ENCODE measurements at places on chromosomes 12 and 14.

DNA sequence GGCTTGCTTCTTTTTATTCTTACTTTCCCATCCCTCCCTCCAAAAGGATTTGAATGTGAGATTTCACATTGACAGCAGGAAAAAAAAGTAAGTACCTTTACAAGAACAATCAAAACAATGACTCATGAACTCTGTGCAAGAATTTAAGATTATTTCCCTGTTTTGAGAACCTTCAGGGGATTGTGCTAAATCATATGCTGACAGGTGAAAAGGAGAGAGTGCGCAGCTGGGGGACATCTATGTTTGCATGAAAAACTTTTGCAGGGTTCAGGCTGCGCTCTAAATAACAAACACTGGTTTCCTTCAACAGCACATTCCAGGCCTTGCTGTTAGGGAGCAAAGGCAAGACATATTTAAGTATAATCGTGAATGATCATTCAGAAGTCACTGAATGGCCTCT, 27.3 kb downstream of the RERG start:
- no peak for DNase-seq

- DNase-seq, result no peak
Measured at GRCh38 chr12:122166422-122167349, 7.3 kb downstream of the IL31 start.

DNA sequence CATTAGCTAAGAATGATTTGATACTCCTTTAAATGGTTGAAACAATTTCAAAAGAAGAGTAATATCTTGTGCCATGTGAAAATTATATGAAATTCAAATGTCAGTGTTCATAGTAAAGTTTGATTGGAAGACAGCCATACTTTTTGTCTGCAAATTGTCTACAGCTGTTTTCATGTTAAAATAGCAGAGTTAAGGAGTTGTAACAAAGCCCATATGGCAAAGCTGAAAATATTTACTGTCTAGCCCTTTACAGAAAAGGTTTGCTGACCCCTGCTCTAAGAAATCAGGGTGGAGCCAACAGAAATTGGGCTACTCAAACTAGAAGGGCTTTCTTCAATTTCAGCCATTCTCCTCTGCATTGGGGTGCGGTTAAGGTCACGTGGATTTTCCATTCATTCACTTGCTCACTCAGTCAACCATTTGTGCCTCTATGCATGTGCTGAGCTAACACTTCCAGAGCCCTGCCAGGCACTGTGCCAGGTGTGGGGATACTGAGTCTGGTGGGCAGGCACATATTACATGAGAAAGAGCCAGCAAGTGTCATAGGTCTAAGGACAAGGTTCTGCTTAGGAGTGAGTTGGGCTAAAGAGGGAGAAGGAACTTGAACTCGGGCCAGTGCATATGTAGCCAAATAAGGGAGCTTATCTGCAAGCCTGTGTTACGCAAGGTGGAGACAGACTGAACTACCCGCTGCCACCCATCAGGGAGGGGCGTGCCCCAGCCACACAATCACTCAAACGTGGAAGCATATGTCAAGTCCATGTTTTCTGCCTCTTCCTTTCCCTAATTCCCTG, 139.8 kb upstream of the NOS1 start:
- DNase-seq, result no peak

DNA sequence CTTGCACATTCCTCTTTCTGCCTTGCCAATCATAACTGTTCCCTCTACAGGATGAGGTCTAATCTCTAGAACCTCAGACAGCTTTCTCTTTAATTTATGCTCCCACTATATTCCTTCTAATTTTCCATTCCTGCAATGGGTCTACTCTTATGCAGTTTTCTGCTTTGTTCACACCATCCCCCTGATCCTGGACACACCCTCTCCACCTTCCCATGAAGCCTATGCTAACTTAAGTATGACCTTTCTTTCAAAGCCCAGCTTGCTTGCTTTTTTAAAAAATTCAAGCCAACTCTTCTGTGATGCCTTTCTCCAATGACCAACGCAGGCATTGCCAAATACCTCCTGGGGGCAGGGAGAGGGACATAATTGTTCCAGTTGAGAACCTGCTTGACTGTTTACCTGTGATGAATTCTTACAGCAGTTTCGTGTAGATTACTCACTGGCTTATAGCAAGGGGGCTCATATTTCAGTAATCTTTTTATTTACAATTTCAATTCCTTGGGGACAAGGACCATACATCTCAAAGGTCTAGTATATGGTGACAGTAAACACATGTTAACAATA, 7.8 kb downstream of the SLC38A1 start:
- DNase-seq, result no peak

DNA sequence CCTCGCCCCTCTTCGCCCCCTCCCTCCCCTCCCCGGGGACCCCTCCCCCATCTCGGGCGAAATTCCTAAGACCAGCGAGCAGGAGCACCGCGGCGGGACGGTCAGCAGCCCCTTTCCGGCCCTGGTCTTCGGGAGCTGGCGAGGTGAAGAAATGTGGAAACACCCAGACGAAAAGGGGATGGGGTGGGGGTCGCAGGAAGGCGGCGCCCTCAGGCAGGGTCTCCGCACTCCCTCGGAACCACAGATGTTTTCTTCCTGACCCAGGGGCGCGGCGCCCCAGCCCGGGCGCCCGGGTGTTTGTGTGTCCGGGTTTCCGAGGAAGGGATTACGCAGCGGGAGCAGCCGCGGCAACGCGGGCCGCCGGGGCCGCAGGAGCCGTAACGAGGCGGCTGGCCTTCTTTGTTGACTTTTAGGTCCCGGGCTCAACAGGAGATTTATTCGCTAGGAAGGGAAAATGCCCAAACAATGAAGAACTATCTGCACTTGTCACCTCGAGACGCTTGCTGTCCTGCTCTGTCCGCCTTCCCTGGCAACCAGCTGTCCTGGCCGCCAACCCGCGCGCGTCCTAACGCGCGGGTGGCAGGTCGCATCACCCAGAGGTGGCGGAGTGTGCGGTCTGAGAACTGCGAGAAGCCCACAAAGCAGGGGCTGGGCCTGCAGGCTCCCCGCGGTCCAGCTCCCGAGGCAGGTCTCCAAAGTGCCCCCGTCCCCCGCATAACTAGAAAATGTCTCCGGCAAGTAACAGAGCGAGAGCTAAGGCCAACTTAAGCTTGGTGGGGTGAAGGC, 7.0 kb downstream of the FOXA1 start:
- DNase-seq, result no peak

Data from stimulated activated CD4-positive, alpha-beta T cell treated with anti-CD3 and anti-CD28 coated beads, Interleukin-1b, Interleukin-23, amount 100 ng/mL, for 24 hours (primary cell).